NCI-H748 treated with DMSO at 0.1 percent for 48 hours (cell line): ENCODE measurements at places on chromosomes 4 and X.

GRCh38 chr4:125280892-125281403 lies 33.8 kb upstream of the FAT4 start:
- no peak for DNase-seq

- no peak for DNase-seq
These were observed 110.4 kb upstream of the LDB2 start for GRCh38 chr4:17008834-17009345.

DNA sequence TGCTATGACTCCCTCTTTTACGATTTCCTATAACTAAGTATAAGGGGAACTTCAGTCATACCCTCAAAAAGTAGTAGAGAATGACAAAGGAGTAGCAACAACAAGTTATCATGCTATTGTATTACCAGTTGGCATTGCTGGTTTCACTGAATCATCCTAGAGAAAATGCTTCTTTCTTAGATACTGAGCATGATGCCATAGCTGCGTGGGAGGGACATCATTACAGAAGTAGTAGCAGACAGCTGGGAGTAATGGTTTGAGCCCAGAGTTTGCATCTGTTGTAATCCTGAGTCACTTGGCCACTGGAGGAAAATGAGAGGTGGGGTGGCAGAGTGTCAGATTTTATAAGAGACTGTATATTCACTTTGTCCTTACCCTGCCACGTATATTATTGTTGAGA lies 38.6 kb downstream of the MTMR1 start:
- no peak for DNase-seq

- no peak for DNase-seq
These were observed 374.1 kb downstream of the FBXW7 start for GRCh38 chr4:152161676-152162330.

GRCh38 chr4:2336659-2337058 lies 74.8 kb upstream of the MXD4 start:
- DNase-seq: no peak

DNA sequence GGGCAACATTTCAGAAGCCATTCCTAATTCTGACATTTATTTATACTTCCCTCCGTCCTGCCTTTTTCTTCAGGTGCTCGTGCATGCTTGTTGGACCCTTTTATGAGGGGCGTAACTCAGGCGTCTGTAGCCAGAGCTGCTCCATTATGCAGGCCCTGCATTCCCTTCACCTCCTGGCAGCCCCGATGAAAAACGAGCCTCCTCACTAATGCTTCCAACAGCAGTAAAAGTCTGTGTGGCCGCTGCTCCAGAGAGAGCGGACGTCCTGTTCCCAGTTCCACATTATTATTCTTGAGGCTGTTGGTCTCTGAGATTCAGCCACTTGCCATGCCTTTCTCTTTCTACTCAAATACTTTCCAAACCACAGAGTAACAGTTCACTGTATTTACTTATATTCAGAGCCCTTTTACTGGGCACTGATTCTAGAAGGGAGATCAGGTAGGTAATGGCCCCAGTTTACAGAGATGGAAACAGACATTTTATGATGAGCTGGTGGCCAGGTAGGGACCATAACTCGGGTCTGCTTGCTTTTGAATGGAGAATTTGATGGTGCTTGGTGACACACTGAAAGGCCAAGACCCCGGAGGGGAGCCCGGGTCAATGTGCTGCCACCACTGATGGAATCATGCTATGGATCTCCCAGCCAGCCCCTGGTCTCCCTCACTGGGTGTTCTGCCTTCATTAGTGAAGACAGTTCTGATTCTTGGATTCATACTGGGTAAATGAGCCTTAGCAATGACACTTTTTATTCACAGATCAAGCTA lies 101.0 kb downstream of the GATB start:
- no peak for DNase-seq
